ENCODE measurements at places on chromosomes 4 and X.

DNA sequence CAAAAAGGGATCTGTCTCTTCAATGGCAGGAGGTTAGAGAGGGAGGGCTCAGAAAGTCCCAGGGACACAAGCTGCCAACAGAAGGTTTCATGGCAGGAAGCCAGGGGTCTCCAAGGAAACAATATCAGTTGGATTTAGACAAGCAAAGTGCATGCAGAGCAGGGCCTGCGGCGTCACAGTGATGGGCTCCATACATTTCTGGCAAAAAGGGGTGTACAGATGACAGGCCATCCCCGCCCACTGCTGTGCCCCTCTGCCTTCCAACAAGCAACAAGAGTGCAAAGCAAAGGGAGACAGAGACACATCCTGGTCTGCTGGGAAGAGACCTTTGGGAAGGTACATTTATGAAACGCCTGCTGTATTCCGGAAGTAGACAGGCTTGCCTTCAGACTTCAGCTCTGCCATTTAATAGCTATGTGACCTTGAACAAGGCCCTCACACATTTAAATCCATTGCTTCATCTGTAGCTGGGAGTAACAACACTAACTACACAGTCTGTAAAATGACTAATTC, 121.2 kb downstream of the AFAP1 start:
- DNase-seq, result no peak

DNA sequence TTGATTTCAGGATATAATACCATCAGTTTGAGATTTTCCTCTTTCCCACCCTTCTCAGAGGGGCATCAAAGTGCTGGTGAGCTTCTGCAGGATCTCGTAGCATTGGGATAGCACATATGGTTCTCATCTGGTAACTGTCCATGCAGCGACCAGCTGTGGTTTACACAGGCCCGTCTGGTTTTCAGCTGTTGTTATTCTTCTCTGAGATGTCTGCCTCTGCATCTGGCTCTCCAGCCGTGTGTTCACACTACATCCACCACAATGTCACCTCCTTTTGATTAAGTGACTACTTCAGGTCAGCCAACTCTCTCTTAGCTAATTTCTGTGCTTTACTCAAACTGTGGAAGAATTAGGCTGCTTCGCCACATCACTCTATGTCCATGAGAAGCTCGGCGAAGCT, 676.7 kb upstream of the TENM3 start:
- DNase-seq, result no peak

DNA sequence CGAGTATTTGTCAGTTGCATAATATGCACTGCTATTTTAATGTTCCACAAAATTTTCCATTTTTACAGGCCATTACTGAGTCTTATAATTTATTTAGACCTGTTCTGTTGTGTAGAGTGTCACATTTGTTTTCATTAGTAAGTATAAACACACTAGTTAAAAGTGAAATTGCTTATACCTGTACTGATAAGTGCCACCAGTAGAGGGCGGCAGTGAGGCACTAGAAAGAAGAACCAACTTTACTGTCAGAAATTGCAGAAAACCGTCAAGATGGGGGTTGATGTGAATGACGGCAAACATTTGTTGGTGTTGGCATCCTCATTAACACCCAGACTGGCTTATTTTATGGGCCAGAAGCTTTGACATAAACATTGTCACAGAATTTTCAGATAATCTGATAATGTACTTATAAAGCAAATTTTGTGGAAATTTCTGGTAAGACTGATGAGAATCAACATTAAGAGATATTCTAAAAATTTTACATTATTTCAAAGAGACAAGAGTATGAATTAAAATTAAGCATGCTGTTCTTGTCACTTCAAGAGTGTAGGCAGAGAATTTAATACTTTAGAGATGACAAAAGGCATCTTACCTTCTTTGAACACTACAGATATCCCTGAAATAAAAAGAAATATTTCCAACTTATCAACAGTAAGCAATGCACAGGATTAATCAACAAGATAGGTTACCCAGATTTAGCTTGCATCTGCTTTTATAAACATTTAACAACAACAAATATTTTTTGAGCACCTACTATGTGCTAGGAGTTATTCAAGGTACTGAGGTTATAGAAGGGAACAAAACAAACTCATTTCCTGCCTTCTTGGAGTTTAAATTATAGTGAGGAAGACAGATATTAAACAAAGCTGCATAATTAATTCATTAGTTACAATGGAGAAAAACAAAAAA, 24.9 kb downstream of the ALPK1 start:
- DNase-seq, result peak; percentile 24

DNA sequence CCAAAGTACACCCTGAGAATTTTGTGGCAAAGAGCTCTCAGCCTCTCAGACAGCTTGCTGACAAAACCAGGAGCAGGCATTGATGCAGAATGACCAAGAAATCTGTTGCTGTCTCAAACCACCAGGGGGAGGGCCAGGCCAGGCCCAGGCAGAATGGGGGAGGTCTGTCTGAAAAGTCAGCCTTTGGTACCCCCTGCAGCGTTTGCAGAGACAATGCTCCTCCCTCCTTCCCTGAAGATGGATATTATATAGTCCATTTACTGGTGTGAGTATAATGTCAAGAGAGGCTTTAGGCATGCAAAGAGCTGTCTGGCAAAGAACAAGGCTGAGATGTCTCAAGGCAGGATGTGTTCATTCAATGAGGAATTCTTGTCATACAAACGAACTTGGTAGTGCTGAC, 52.9 kb upstream of the TRPC5OS start:
- no peak for DNase-seq

- no peak for DNase-seq
Measured at GRCh38 chrX:103754401-103754800, 22.2 kb upstream of the PLP1 start.

DNA sequence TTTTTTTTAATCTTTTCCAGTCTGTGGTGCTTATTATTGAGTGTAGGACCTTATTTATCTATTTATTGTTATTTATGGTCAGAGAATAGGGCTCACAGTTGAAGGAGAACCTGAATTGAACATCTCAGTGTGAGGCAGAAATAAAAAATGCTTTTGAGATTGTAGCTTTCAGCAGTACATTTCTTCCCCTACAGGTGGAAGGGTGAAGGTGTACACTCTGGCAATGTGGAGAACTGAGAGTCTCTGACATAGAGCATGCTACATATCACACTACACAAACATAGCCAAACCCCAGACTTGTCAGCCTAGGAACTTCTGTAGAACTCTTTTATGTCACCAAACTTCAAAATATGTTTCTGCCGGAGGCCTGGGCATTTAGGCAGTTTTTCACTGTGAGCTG, 140.2 kb downstream of the STIM2 start:
- DNase-seq, result no peak

DNA sequence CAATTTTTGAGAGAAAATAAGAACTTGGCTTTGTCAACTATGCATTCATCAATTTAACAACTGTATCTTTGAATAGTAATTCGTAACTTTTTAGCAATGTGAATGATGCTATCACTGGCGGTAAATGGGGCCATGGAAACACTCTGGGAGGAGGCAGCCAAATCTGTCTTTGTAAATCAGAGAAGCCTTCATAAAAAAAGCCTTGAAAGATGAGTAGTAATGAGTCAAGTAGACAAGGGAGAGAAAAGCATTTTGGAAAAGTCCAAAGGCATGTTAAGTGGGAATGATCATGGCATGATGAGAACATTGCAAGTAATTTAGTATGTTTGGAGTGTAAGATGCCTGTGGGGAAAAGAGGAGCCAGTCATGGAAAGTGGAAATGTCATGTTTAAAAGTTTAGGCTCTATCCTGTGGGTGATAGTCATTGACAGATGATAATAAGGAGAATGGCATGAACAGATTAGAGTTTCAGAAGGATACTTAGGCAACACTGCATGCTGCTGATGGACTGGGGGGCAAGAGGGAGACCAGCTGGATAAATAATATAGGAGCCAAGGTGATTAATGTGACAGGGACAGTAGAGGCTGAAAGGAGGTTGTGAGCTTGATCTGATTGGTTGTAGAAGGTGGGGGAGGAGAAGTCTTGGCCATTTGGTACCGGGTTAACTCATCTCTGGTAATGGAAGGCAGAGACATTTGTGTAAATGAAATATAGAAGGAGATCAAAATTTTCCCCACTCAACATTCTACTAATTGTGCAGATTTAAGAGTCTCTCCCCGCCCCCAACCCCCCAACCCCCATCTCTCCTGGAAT, 16.3 kb downstream of the SPRY1 start:
- no peak for DNase-seq

GRCh38 chr4:119746951-119747350, 118.3 kb upstream of the PDE5A start:
- DNase-seq, result no peak

- no peak for DNase-seq
Measured at GRCh38 chrX:69618803-69619202, 2.9 kb downstream of the EDA start.

DNA sequence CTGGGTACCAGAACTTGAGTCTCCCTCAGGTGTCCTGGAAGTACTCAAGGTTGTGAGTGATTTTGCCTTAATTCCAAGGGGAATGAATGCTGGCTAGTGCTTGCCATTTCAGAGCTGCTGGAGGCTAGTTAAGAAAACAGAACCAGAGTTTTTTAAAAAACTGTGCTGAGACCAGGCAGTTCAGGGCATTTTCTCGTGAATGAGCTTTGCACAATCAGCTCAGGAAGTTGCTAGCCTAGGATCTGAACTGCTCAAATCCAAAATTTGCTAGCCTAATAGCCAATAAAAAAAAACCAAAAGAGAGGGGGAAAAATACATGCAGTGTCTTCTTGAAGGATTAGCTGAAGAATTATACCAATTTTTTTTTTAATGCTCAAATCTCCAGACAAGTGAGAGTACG, 292.7 kb downstream of the FBXW7 start:
- DNase-seq, result no peak

- no peak for DNase-seq
Measured at GRCh38 chr4:79315891-79316290, 10.0 kb downstream of the NAA11 start.

Data from CMK (cell line).